ENCODE measurements at places on chromosomes 7 and 10.

GRCh38 chr7:19561121-19561805 is 147.6 kb downstream of the POLR1F start:
- peaks cover 5% of the 10 kb centered on the region for H3K4me1 ChIP-seq
- no peak overlapping the region for H3K4me3 ChIP-seq
- DNase-seq: no peak
- no peaks in the 10 kb centered on the region for H3K27me3 ChIP-seq
- no peak overlapping the region for H3K27ac ChIP-seq

- H3K4me1 ChIP-seq: peaks cover 12% of the 10 kb centered on the region
- DNase-seq: no peak
- no peaks in the 10 kb centered on the region for H3K36me3 ChIP-seq
- H3K4me3 ChIP-seq: no peak overlapping the region
- no peak overlapping the region for H3K27ac ChIP-seq
Measured at GRCh38 chr10:92729886-92730285, 40.1 kb downstream of the HHEX start.

- no peak for DNase-seq
- peak overlapping the region; percentile 78 for H3K27ac ChIP-seq
- peak overlapping the region; percentile 38 for H3K4me3 ChIP-seq
- peaks cover 71% of the 10 kb centered on the region for H3K36me3 ChIP-seq
Measured at GRCh38 chr7:101411508-101411874, 48.8 kb downstream of the COL26A1 start.

DNA sequence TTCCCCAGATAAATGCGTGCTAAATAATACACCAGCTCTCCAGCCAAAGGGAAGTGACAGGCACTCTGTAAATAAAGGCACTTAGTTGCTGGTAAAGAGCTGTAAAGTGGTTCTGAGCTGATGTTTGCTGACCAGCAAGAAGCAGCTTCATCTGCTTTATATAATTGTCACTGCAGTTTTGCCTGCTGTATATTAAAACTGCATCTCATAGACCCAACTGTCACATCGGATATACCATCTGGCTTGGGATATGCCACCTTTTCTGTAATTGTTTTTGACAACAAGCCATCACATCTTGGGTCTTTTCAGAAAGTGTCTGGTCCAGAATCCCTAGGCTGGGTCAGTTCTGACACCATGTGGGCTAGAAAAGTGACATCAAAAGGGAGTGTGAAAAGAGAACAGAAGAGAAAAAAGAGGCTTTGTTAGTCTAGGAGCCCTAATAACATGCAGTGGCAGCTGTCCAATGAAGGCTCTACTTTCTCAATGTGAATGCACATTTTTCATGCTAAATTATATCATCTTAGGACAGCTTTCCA is 697.6 kb downstream of the KCNMA1 start:
- H3K27ac ChIP-seq: no peak overlapping the region
- no peak overlapping the region for H3K4me3 ChIP-seq
- no peak for DNase-seq
- peaks cover 10% of the 10 kb centered on the region for H3K27me3 ChIP-seq
- peaks cover 55% of the 10 kb centered on the region for H3K4me1 ChIP-seq

DNA sequence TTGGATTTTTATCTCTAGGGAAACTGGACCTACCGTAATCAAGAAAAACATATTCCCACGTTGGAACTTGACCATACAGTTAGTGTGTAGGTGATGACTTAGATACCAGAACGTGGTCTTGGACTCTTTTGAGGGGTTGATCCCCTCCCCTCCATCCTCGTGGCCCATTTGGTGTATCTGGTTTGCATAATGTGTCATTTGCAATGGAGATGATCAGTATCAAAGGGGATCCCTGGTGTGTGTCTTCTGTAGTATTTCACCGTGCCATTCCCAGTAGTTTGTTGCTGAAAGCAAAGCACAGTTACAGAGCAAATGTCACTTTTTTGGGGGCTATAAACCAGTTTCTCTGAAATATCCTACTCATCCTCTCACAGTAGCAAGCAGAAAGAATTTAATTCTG is 217.7 kb downstream of the TCF7L2 start:
- H3K27me3 ChIP-seq: peaks cover 3% of the 10 kb centered on the region
- H3K4me1 ChIP-seq: peaks cover 26% of the 10 kb centered on the region
- no peak for DNase-seq
- H3K27ac ChIP-seq: no peak overlapping the region
- H3K4me3 ChIP-seq: no peak overlapping the region
- H3K36me3 ChIP-seq: peaks cover 54% of the 10 kb centered on the region

- no peak for DNase-seq
- no peak overlapping the region for H3K27ac ChIP-seq
- H3K4me1 ChIP-seq: peaks cover 22% of the 10 kb centered on the region
- no peaks in the 10 kb centered on the region for H3K36me3 ChIP-seq
Measured at GRCh38 chr7:158847451-158847866, 8.9 kb upstream of the DYNC2I1 start.

GRCh38 chr10:101695404-101695890 is 477 bp upstream of the FBXW4 start:
- H3K36me3 ChIP-seq: peaks cover 5% of the 10 kb centered on the region
- peak overlapping the region; percentile 81 for H3K4me3 ChIP-seq

- peak overlapping the region; percentile 98 for H3K27ac ChIP-seq
- peak; percentile 51 for DNase-seq
- peaks cover 45% of the 10 kb centered on the region for H3K4me1 ChIP-seq
- H3K36me3 ChIP-seq: peaks cover 6% of the 10 kb centered on the region
- peaks cover 3% of the 10 kb centered on the region for H3K27me3 ChIP-seq
Measured at GRCh38 chr10:97532935-97533671, 34.4 kb downstream of the UBTD1 start.

DNA sequence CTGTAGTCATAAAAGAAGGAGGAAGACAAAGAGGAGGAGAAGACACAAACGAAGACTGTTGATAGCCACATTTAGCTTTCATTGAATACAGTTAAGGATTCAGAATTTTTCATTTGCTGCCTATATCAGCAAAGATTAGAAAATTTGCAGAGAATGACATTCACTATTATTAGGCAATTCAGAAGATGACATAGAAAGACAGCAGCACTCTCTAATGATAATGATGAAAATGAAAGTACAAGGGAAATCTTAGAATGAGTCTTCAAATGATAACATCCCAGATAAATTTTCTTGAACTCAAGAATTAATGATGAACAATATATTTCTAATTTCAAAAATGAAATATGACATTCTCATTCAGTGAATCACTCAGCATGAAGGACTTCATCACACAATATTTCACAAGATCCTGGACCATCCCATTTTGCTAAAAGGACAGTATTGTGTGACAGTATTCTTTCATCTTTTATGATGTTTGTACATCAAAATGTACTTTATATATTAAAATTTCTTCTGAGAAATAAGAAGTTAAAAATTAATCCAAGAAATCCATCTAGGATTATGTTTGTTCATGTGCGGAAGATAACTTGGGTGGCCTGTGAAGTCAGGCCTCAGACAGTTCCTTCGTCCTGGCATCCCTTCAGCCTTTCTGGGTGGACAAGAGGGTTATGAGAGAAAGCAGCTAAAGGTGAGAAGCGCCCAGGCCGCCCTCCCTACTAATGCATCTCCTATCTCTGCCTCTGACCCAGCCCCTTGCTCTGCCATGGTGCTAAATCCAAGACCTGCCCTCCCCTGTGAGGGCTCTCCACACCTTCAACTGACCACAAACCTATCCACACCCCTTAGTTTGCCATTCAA is 47.4 kb upstream of the CAMK2B start:
- no peaks in the 10 kb centered on the region for H3K36me3 ChIP-seq
- H3K4me3 ChIP-seq: no peak overlapping the region
- H3K4me1 ChIP-seq: no peaks in the 10 kb centered on the region
- H3K27me3 ChIP-seq: peaks cover 51% of the 10 kb centered on the region
- H3K27ac ChIP-seq: no peak overlapping the region

GRCh38 chr10:98074315-98074911 is 44.0 kb upstream of the CRTAC1 start:
- H3K36me3 ChIP-seq: no peaks in the 10 kb centered on the region
- H3K4me3 ChIP-seq: no peak overlapping the region
- H3K4me1 ChIP-seq: no peaks in the 10 kb centered on the region
- H3K27me3 ChIP-seq: peaks cover 39% of the 10 kb centered on the region

- DNase-seq: no peak
- H3K27me3 ChIP-seq: peaks cover 4% of the 10 kb centered on the region
- H3K4me3 ChIP-seq: no peak overlapping the region
- H3K4me1 ChIP-seq: no peaks in the 10 kb centered on the region
- H3K27ac ChIP-seq: no peak overlapping the region
Measured at GRCh38 chr7:34236057-34236456, 330.7 kb downstream of the BMPER start.

- H3K27me3 ChIP-seq: peaks cover 8% of the 10 kb centered on the region
- no peak overlapping the region for H3K4me3 ChIP-seq
- no peak overlapping the region for H3K27ac ChIP-seq
- DNase-seq: no peak
- H3K36me3 ChIP-seq: no peaks in the 10 kb centered on the region
Measured at GRCh38 chr7:112708236-112708635, 82.0 kb downstream of the TMEM168 start.

GRCh38 chr10:70477661-70478162 is 855 bp upstream of the PALD1 start:
- H3K27me3 ChIP-seq: peaks cover 36% of the 10 kb centered on the region
- peak; percentile 42 for DNase-seq
- H3K27ac ChIP-seq: no peak overlapping the region
- peaks cover 63% of the 10 kb centered on the region for H3K4me1 ChIP-seq
- peak overlapping the region; percentile 73 for H3K4me3 ChIP-seq

DNA sequence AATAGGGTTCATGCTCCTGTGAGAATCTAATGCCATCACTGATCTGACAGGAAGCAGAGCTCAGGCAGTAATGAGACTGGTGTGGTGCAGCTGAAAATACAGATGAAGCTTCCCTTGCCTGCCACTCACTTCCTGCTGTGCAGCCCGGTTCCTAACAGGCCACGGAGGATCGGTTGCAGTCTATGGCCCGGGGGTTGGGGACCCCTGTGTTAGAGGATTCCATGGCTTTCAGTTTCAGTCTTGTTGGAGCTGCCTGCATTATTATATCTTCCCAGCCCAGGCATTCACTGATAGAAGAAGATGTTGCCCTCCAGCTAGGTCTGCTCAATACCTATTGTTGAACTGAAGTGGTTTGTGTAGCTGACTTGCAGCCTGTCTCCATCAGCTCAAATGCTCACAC is 1298.8 kb downstream of the TYW1 start:
- no peaks in the 10 kb centered on the region for H3K4me1 ChIP-seq
- no peak overlapping the region for H3K4me3 ChIP-seq
- DNase-seq: no peak
- no peak overlapping the region for H3K27ac ChIP-seq

DNA sequence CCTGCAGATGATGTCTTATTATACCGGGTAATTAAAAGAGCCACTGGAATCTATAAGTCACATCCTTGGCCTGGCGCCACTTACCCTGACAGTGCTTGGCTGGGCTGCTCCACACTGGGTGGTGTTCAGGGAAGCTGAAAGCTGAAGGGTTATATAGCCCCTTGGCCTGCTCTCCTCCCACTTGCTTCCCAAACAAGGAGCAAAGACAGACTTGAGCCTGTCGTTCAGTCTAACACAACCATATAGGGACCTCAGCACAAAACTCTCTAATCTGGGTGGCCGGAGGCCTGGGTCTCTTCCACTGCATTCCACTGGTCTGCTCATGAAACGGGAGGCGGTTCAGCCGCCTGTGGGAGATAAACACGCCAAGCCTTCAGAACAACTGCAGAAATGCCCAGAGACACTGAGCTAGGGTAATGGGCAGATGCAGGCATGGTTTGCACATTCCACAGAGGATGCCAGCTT is at the start of gene ACTA2:
TSS of gene ACTA2 (minus strand) at position 127 of the 465 bp plus-strand sequence. CDS start 3,843 bp downstream, outside the sequence.
- DNase-seq: peak; percentile 5
- peaks cover 2% of the 10 kb centered on the region for H3K27me3 ChIP-seq
- peaks cover 48% of the 10 kb centered on the region for H3K4me1 ChIP-seq
- H3K4me3 ChIP-seq: peak within 1 kb of the TSS; percentile 55
- H3K36me3 ChIP-seq: no peaks in the 10 kb centered on the region

DNA sequence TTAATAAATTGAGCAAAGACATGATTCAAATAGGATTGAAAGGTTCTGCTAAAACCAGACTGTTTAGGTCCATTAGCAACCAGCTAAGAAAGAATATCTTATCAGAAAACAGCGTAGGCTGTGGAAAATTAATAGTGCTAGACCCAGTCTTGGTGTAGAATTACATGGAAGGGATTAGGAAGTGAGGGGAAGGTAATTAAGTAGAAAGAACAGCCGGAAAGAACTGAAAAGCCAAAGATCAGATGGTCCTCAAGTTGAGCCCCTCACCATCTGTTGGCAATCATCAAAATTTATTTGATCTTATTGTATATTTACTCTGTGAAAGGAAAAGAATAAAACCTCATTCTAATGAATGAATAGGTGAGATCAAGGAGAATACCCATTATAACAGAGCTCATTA is 50.1 kb downstream of the COL1A2 start:
- no peak for DNase-seq
- H3K4me3 ChIP-seq: peak overlapping the region; percentile 19
- H3K4me1 ChIP-seq: peaks cover 64% of the 10 kb centered on the region
- H3K27me3 ChIP-seq: no peaks in the 10 kb centered on the region
- peaks cover 4% of the 10 kb centered on the region for H3K36me3 ChIP-seq
- H3K27ac ChIP-seq: peak overlapping the region; percentile 22

- peaks cover 4% of the 10 kb centered on the region for H3K36me3 ChIP-seq
- no peak overlapping the region for H3K4me3 ChIP-seq
- peaks cover 3% of the 10 kb centered on the region for H3K27me3 ChIP-seq
- no peak for DNase-seq
- H3K27ac ChIP-seq: peak overlapping the region; percentile 95
Measured at GRCh38 chr10:104329735-104330134, 8.5 kb downstream of the ITPRIP start.

- peaks cover 19% of the 10 kb centered on the region for H3K27me3 ChIP-seq
- no peak overlapping the region for H3K27ac ChIP-seq
- no peaks in the 10 kb centered on the region for H3K36me3 ChIP-seq
- H3K4me1 ChIP-seq: peaks cover 5% of the 10 kb centered on the region
Measured at GRCh38 chr7:134356421-134356936, 39.7 kb upstream of the SLC35B4 start.

GRCh38 chr10:62172465-62172864 is 96.2 kb downstream of the RTKN2 start:
- H3K27me3 ChIP-seq: no peaks in the 10 kb centered on the region
- no peak for DNase-seq
- no peaks in the 10 kb centered on the region for H3K4me1 ChIP-seq
- H3K27ac ChIP-seq: no peak overlapping the region

DNA sequence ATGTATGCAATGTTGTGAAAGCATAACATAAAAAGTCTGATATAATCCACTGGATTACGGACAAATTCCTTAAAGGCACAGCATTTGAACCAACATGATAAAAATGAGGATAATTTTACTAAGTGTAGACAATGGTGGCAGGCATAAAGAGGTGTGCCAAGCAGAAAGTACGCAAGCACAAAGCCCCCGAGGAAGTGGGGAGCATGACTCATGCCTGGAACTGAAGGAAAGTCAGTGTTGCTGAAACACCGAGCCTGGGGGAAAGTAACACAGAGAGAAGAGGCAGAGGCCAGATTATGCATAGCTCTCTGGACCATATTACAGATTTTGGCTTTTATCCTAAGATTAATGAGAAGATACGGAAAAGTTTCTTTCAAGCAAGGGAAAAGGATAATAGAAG is 490.0 kb upstream of the PHF14 start:
- DNase-seq: no peak
- no peaks in the 10 kb centered on the region for H3K36me3 ChIP-seq
- H3K4me3 ChIP-seq: no peak overlapping the region
- peaks cover 4% of the 10 kb centered on the region for H3K27me3 ChIP-seq

Measured in nephron progenitor cell (in vitro differentiated cells).